ENCODE measurements at places on chromosomes 6 and 20. TPM values are rescaled to one million over a fixed set of nuclear protein-coding genes. Genes with fewer than 3 reads are reported as not detected.

DNA sequence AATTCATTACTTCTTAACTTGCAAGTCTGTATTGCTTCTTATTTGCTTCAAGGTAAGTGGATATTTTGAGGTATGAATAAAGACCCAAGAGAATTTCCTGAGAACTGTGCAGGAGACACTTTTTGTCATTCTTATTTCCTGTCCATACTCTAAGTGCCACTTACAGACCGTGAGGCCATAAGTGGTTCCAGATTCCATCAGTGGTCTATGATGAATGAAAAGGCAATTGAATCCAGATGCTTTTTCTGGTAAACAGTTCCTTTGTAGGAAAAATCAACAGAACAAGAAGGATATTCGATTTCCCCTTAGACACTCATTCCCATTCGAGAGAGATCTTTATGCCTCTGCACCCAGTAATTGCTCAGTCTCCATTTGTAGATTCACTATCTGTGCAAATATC, 58.3 kb upstream of the PDE10A start:
- no peak overlapping the region for H3K4me3 ChIP-seq
- H3K36me3 ChIP-seq: no peaks in the 10 kb centered on the region
- H3K27ac ChIP-seq: no peak overlapping the region
- no peak for DNase-seq
- H3K4me1 ChIP-seq: no peaks in the 10 kb centered on the region
- no peaks in the 10 kb centered on the region for H3K27me3 ChIP-seq

DNA sequence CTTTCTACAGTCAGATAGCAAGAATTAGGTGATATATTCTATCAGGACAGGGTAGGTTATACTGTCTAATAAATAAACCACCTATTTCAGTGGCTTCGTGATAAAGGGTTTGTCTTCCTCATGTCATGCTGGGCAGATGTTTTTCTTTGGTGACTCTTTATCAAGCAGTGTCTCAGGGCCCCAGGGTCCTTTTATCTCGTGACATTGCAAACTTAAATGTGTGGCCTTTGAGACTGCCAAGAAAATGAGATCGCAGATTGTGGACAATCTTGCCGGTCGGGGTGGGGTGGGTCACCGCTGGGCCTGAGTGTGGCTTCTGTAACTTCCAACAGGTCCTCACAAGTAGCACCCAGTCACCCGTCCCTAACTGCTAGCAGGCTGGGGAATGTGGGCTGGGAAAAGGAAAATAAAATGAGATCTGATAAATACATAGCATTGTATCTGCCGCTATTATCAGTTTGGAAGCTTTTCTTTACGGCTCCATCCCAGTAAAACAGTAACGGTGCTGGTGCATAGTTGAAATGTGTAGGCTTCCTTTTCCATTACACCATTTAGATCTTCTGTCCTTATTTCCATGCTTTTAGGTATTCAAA, 50.5 kb upstream of the BMP6 start:
- H3K4me1 ChIP-seq: no peaks in the 10 kb centered on the region
- peaks cover 8% of the 10 kb centered on the region for H3K27me3 ChIP-seq
- no peak for DNase-seq
- no peak overlapping the region for H3K27ac ChIP-seq
- H3K36me3 ChIP-seq: no peaks in the 10 kb centered on the region

GRCh38 chr6:73954881-73955280, 258.9 kb downstream of the CD109 start:
- no peaks in the 10 kb centered on the region for H3K4me1 ChIP-seq
- no peak overlapping the region for H3K27ac ChIP-seq
- no peaks in the 10 kb centered on the region for H3K36me3 ChIP-seq
- H3K4me3 ChIP-seq: no peak overlapping the region

DNA sequence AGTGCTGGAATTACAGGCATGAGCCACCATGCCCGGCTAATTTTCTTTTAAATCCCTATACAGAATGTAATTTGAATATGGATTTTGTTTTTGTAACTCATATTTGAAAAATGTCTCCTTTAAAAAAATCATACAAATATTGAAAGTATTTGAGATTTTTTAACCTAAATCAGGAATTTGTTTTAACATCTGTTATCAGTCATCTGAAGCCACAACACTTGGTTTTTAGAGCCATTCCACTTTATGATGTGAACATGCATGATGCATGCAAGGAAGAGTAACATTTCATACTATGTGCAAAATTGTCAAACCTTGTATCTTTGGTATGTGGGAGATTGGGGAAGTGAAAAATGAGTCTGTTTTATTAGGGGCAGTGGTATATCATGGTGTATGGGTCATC, 124.5 kb upstream of the AHI1 start:
- H3K36me3 ChIP-seq: no peaks in the 10 kb centered on the region
- no peaks in the 10 kb centered on the region for H3K27me3 ChIP-seq
- no peak for DNase-seq
- no peaks in the 10 kb centered on the region for H3K4me1 ChIP-seq
- no peak overlapping the region for H3K27ac ChIP-seq
- H3K4me3 ChIP-seq: no peak overlapping the region

- no peak overlapping the region for H3K27ac ChIP-seq
- H3K36me3 ChIP-seq: no peaks in the 10 kb centered on the region
- no peaks in the 10 kb centered on the region for H3K27me3 ChIP-seq
- no peaks in the 10 kb centered on the region for H3K4me1 ChIP-seq
- no peak for DNase-seq
These were observed 288.2 kb upstream of the PREP start for GRCh38 chr6:105691081-105691480.

DNA sequence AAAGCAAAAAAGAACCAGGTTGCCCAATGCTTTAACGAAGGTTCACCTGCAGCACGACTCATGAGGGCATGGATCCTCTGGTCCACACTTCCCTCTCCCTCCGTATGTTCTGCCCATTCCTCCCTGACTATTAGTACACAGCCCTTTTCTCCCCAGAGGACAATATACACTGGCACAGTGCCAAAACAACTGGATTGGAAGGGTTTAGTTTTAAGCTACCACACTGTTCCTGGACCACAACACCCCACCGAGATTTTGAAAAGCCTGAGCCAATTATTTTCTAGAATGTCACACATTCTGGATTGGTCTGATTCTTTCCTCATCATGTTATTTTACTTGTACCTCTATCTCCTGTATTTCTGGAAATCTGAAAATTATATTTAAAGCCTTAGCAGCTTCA, 2.9 kb upstream of the AKAP7 start:
- peaks cover 12% of the 10 kb centered on the region for H3K4me1 ChIP-seq
- no peak for DNase-seq
- no peaks in the 10 kb centered on the region for H3K27me3 ChIP-seq
- H3K4me3 ChIP-seq: no peak overlapping the region
- H3K36me3 ChIP-seq: no peaks in the 10 kb centered on the region
- no peak overlapping the region for H3K27ac ChIP-seq

DNA sequence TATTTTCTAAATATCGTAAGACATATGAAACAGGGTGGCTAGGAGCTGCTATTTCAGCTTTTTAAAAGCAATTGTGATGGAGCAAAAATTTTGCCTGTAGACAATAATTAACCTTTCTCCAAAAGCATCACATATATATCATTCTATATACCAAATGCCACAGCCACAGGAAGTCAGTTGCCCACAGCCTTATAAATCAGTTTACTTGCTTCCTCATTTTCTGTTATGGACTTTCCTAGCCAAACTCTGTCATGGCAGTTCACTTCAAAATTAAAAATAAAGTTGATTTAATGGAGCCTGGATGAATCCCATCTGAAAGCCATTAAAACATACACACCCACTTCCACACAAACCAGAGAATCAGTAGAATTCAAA, 93.4 kb upstream of the NHSL1 start:
- no peaks in the 10 kb centered on the region for H3K36me3 ChIP-seq
- DNase-seq: no peak
- no peaks in the 10 kb centered on the region for H3K27me3 ChIP-seq
- no peak overlapping the region for H3K4me3 ChIP-seq

The HBS1L gene
- 137 TPM for total RNA-seq

GRCh38 chr6:2034256-2034655, 211.1 kb downstream of the GMDS start:
- DNase-seq: no peak
- H3K4me1 ChIP-seq: no peaks in the 10 kb centered on the region
- no peaks in the 10 kb centered on the region for H3K27me3 ChIP-seq
- no peak overlapping the region for H3K27ac ChIP-seq
- H3K36me3 ChIP-seq: no peaks in the 10 kb centered on the region

The TUBB2A gene
- 30.0 TPM for total RNA-seq

GRCh38 chr6:26183581-26184366, 96.5 kb downstream of the HFE start:
- H3K36me3 ChIP-seq: no peaks in the 10 kb centered on the region
- peak overlapping the region; percentile 66 for H3K27ac ChIP-seq
- DNase-seq: no peak
- H3K4me3 ChIP-seq: peak overlapping the region; percentile 54
- H3K4me1 ChIP-seq: peaks cover 5% of the 10 kb centered on the region

GRCh38 chr6:56406276-56407269, 159.2 kb upstream of the COL21A1 start:
- no peaks in the 10 kb centered on the region for H3K4me1 ChIP-seq
- H3K27me3 ChIP-seq: no peaks in the 10 kb centered on the region
- H3K27ac ChIP-seq: no peak overlapping the region
- H3K36me3 ChIP-seq: no peaks in the 10 kb centered on the region

The KHDC1L gene
- total RNA-seq: not detected

DNA sequence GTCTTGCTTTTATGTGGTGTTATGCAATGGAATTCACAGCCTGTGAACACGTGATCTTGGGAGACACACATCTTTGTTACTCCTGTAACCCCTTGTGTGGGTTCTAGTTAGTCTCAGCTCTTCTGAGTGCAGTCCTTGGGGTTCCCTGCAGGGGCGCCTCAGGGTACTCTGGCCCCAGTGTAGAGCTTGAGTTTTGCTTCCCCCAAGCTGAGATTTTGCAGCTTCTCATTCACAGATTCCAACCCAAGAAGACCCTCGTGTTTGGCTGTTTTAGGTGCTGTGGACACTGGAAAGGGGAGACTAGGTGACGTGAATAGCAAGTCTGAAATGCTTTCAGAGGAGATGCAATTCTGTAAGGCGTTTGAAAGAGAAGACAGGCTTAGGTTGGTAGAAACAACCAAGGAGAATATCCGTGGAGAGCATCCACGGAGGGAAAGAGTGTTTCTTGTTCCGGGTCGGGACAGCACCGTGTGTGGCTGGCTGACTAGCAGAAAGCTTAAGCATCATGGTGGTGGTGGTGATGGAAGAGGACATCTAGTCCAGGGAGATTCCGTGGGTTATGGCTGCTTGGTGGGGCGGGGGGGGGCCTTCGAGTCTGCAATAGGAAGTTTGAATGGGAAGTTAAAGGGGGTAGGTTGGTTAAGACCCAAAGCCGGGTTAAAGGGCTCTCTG, 30.1 kb downstream of the DUSP22 start:
- H3K27me3 ChIP-seq: no peaks in the 10 kb centered on the region
- H3K27ac ChIP-seq: no peak overlapping the region
- peaks cover 6% of the 10 kb centered on the region for H3K4me1 ChIP-seq
- H3K4me3 ChIP-seq: no peak overlapping the region
- H3K36me3 ChIP-seq: no peaks in the 10 kb centered on the region

DNA sequence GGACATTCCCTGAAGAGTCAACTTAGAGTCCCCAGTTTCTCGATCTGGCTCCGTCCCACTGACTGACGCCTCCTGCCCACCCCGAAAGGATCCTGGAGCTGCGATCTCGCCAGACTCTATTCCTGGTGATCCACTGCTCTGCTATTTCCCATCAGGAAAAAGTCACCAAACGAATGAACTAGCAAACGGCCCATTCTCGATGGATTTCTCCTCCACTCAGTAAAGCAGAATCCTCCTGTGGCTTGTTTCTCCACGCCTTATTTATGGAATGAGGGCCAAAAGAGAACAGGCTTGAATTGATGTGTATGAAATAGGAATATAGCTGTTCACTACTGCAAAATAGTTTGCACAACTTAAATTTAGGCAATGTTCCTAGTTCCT, 5.4 kb downstream of the NKX2-4 start:
- peaks cover 48% of the 10 kb centered on the region for H3K27me3 ChIP-seq
- DNase-seq: no peak
- H3K27ac ChIP-seq: no peak overlapping the region
- H3K4me3 ChIP-seq: no peak overlapping the region

- DNase-seq: no peak
- H3K27ac ChIP-seq: no peak overlapping the region
- no peaks in the 10 kb centered on the region for H3K27me3 ChIP-seq
- no peaks in the 10 kb centered on the region for H3K36me3 ChIP-seq
- no peaks in the 10 kb centered on the region for H3K4me1 ChIP-seq
- H3K4me3 ChIP-seq: no peak overlapping the region
These were observed 417.7 kb upstream of the JAG1 start for GRCh38 chr20:11091511-11091910.

- no peak for DNase-seq
- no peaks in the 10 kb centered on the region for H3K4me1 ChIP-seq
- H3K36me3 ChIP-seq: no peaks in the 10 kb centered on the region
These were observed 27.9 kb upstream of the NT5E start for GRCh38 chr6:85421972-85422371.

DNA sequence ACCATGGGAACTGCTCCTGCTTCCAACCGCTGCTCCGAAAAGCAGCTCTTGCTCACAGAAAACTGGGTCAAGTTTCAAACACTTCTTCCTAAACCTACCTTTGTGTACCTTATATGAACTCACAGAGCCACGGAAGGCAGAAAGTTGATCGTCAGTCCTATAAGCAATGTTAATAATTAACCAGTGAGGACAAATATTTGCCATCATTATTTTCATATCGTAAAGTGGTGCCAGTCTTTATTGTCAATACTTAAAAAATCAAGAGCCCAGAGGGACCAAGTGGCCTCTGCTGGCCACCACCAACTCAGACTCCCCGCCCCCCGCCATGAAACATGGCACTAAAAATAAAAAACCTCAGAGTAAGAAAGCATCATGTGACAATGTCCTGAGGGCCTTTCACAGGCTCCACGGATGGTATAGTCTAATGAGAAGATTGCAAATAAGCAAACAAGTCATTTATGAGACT, 9.1 kb upstream of the PBOV1 start:
- no peak overlapping the region for H3K27ac ChIP-seq
- no peak overlapping the region for H3K4me3 ChIP-seq
- no peaks in the 10 kb centered on the region for H3K27me3 ChIP-seq
- no peaks in the 10 kb centered on the region for H3K36me3 ChIP-seq

DNA sequence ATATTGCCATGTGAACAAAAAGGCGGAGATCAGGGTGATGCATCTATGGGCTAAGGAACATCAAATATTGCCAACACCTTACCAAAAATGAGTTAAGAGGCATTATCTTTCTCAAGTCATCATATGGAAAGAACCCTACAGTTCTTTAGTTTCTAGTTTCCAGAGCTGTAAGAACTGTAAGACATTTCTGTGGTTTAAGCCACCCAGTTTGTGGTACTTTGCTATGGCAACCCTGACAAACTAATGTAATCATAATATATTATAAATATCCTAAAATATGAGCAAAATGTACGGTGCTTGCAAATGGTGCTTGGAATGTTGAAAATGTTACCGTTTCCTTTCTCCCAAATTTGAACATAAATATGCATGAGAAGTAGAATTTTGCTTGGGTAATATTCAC, 349.6 kb downstream of the PHF3 start:
- H3K4me1 ChIP-seq: no peaks in the 10 kb centered on the region
- DNase-seq: no peak
- no peak overlapping the region for H3K27ac ChIP-seq
- H3K36me3 ChIP-seq: no peaks in the 10 kb centered on the region

DNA sequence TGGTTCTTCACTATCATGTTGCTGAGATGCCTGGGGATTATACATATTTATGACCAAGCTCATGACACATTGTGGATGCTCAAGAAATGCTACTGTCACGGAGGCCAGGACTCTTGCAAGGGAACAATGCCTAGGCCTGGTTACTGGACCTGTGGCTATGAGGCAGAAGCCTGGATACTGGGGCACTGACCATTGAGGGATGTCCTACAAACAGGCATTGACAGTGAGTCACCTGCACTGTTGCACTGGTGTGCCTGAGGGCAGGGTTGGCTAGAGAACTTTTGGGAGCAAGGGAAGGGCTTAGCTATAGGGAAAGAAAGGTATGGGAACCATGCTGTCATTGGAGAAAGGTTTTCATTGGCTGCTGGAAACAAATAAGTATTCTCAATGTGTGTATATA, 313.1 kb upstream of the SUPT3H start:
- DNase-seq: no peak
- no peaks in the 10 kb centered on the region for H3K27me3 ChIP-seq
- no peak overlapping the region for H3K27ac ChIP-seq
- no peak overlapping the region for H3K4me3 ChIP-seq

The SLC22A7 gene
- not detected for total RNA-seq

Measured in gastrocnemius medialis (tissue), 4 donors.